Naive thymus-derived CD8-positive, alpha-beta T cell (primary cell): ENCODE measurements at places on chromosomes 5 and 9. TPM values are rescaled to one million over a fixed set of nuclear protein-coding genes. Genes with fewer than 3 reads are reported as not detected.

GRCh38 chr9:110258690-110259091 is 2.4 kb upstream of the TXN start:
- no peak for DNase-seq

DNA sequence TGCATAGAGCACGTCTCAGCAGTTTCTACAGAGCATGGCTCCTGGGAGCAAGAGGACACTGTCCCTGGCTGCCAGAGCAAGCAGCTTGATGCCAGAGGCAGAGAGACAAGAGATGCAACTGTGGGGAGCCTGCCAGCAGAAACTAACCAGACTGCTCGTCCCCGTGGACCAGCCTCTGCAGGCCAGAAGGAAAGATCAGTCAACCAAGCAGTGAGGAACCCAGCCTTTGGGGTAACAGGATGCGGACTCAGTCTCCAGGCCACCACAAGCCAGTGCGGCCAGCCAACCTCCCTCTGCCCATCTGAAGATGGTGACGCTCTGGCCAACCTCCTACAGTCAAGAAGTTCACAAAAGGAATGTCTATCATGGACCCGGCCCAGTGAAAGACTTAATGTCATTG is 3.7 kb downstream of the SURF4 start:
- DNase-seq = no peak

DNA sequence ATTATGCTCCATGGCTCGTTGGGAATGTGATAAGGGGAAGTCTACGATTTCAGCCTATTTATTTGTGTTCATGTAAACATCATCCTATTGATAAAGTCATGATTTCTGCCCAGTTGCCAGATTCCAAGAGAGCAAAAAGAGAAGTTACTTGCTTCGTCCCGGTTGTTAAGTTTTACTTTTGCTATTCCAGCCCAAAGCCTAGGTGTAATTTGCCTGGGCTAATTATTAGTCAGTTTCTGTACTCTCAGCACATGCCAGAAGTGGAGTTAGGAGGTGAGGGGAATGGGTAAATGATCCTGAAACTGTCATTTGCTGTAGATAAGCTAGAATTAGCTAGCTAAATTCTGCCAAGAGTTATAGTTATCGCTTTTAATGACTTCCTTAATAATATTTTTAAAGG is 4.5 kb upstream of the ANKH start:
- DNase-seq = no peak

- no peak for DNase-seq
These were observed 506.7 kb downstream of the CTNND2 start for GRCh38 chr5:11397549-11397948.

GRCh38 chr9:95057101-95057500 is 260.4 kb downstream of the FANCC start:
- no peak for DNase-seq

GRCh38 chr9:18438300-18438925 is 35.5 kb upstream of the ADAMTSL1 start:
- DNase-seq = no peak

DNA sequence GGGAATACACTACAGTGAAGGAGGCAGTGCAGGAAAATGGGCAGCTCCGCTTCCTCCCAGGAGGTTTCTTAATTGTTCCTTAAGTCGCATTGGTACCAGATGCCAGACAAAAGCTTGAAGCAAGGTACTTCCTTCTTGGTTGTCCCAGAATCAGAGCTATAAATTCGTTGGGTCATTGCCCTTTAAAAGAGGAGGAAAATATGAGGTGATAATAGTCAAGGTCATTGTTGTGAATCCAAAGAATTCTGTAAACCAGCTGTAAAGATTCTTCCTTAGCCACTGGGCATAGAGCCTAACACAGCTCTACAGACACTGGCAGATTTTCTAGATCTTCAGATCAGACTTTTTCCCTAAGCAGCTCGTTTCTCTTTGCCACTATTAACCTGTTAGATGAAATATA is 444.1 kb upstream of the TLE4 start:
- DNase-seq = no peak

DNA sequence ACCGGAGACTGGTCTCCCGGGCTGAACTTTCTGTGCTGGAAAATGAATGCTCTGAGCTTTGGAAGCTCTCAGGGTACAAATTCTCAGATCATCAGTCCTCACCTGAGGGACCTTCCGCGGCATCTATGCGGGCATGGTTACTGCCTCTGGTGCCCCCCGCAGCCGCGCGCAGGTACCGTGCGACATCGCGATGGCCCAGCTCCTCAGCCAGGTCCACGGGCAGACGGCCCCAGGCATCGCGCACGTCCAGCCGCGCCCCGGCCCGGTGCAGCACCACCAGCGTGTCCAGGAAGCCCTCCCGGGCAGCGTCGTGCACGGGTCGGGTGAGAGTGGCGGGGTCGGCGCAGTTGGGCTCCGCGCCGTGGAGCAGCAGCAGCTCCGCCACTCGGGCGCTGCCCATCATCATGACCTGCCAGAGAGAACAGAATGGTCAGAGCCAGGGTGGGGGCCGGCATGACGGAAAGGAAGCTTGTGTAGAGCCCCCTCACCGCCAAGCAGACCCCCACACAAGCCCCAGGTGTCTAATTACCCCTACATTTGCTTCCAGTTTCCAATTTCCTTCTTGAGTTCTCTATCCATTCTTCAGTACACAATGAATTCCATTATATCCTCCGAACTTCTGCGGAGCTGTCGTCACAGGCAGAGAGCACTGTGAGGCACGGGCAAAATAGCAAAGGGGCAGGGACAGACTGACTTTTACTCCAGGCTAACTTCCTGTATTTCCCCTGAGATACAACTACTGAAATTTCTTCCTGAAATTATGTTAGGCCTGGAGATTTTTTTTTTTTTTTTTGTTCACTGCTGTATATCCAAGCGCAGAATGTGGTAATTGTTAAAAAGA is 23.2 kb downstream of the CDKN2A start:
- no peak for DNase-seq

GRCh38 chr5:139863361-139863760 is 67.8 kb downstream of the PSD2 start:
- DNase-seq = no peak

DNA sequence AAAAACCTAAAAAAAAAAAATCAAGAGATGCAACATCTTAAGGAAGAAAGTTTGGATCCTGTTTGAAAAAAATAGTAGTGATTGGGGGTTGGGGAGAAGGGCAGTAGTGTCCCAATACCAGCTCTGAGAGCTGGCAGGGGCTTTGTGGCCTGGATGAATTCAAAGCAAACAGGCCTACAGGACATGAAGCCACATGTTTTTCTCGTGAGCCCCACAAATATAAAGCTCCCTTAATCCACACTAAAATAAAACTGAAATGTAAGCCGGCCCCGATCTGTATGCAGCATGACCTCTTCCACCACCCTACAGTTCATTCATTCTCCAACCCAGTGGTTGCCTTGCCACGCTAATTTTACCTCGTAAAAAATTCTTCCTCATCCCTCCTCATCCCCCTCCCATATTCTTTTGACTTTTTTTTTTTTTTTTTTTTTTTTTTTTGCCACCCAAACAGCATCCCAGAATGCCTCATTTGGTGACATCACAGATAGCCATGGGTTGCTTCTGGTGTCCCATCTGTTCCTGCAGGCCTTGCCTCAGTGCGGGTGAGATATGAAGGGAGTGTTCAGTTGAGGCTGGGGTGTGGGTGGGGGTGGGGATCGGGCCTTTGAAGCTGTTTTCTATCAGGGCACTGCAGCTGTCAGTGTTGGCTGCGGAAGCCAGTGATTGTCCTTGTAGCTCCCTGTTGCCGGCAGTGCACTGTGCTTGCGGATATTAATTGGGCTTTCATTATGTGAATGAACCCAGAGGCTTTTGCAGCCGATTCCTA is 81.6 kb upstream of the NFIB start:
- DNase-seq = no peak

DNA sequence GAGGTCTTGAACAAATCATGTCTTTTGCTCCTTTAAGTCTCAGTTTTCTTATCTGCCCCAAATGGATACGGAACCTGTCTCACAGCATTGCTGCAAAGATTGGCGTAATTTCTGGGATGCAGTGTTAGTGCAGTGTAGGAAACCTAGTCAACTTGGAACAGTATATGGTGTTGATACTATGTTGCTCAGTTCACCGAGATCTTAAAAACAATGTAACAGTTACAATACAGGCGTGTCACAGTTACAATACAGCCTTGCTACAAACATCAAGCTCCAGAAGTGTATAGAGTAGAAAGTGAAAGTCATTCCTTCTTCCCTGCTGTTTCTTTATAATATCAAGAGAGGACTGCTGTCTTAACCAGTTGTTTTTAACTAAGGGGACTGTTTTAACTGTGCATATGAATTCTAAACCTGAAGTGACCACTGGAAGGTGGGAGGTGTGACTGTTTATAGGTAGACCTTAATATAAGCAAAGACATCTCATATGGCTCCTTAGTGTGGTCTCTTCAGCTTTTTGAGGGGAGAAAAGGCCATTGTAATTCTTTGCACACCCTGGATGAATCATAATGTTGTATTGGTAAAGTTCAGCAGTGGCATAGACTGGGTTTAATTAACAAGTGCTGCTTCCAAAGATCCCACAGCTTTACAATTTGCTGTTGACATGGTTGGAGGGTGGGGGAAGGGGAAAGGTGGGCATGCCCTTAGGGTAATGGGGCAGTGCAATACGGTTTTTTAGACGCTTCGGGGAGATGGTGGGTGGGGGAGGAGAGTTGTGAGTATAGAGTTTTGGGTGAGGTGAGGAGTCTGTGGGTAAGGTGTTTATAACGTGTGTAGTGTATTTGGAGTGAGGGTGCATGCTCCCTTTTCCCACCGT is 12.9 kb downstream of the PRRC2B start:
- no peak for DNase-seq

GRCh38 chr9:28930766-28931165 is 1357.5 kb upstream of the C9orf72 start:
- DNase-seq = no peak

GRCh38 chr5:86570427-86571083 is 47.2 kb upstream of the COX7C start:
- no peak for DNase-seq

DNA sequence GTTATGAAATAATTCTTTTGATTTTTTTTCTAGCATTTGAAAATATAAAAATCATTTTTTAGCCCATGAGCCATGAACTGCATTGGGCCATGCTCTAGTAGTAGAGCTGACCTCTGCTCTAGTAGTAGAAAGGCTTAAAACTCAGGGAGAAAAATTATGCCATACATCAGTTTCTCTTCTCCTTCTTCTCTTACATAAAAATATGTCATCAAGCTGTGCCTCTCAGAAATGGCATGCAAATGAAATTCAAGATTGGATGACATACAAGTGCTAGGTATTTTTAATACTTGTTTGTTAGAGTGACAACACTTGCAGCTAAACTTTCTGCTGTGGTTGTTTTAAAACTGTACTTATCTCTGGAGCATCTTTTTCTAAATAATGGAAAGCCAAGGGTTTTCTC is 42.1 kb upstream of the TMOD1 start:
- DNase-seq = no peak

- no peak for DNase-seq
These were observed 14.8 kb upstream of the COL5A1 start for GRCh38 chr9:134626571-134627416.

- DNase-seq = no peak
These were observed 4.8 kb downstream of the ARHGEF28 start for GRCh38 chr5:73630765-73631164.

GRCh38 chr5:6370580-6370979 is 7.8 kb downstream of the MED10 start:
- DNase-seq = no peak

GRCh38 chr9:78437296-78437695 is 140.4 kb downstream of the PSAT1 start:
- DNase-seq = no peak

DNA sequence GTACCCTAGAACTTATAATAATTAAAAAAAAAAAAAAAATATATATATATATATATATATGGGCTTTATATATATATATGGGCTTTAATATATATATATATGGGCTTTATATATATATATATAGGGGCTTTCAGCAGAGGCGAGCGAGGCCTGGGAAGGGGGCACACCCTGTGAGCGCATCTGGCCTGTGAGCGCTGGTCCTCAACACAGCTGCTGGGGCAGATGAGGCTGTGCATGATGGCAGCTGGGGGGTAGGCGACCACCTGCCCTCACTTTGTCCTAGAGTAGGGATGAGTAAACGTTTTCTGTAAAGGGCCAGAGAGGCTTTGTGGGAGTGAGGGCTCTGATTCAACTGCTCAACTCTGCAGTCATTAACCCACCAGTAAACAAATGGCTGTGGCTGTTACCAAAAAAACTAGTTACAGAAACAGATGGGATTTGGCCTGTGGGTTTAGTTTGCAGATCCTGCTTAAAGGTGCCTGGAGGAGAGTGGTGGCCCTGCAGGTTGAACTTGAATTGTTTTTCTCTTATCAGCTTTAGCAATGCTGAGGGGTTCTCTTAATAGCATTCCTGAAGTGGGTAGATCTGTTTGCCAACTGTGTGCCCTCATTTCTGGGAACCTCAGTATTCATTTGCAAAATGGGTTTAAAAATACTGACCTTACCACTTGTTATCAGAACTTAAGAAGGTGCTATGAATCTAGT is 88.1 kb upstream of the EPB41L4B start:
- no peak for DNase-seq

GRCh38 chr9:123590499-123590898 is 234.5 kb downstream of the CRB2 start:
- DNase-seq = no peak

DNA sequence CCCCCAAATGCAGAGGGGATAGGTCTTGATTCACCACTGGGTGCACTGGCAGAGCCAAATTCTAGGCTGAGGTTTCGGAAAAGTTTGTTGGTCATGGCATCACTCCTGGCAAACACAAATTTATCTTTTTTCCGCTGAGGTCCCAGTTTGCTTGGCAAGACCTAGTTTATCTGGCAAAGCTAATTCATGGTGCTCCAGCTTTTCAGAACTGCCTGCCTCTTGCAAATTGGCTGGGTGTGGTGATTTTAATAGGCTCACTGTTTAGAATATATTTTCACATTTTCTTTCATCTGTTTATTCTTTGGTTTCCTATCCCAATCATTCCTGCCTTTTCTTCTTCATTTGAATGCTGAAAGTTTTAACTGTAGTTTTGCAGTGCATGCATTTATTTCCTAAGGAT is 50.5 kb upstream of the MAMDC2 start:
- DNase-seq = no peak

GRCh38 chr5:150479416-150479815 is 28.5 kb upstream of the NDST1 start:
- no peak for DNase-seq

GRCh38 chr5:142012792-142013388 is at the start of gene GNPDA1:
GNPDA1 (minus strand) TSS chr5:142013027; CDS start chr5:142012035, 992 bp downstream.
- DNase-seq = peak; percentile 44

DNA sequence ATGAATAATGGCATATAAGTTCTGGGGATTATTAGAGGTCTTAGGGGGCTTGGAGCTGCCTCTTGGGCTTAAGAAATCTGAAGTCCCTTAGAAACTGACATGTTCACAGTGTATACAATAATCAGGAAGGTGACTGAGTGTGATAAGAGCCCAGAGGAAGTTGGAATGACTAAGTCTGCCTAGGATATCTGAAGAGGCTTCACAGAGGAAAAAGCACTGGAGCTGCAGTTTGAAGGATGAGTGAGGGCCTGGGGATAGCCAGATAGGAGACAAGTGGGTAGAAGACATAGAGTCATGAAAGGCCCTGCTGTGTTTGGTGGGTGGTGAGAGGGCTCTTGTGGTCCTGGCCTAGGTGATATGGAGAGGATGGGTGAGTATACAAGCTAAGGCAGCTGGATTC is 8.8 kb downstream of the NEUROG1 start:
- no peak for DNase-seq

GRCh38 chr5:171395042-171395441 is 7.4 kb downstream of the NPM1 start:
- DNase-seq = no peak

The GABRA1 gene
- not detected for polyA plus RNA-seq

The SLIT3 gene
- polyA plus RNA-seq = not detected

The LCP2 gene
- polyA plus RNA-seq = 119 TPM

The LECT2 gene
- polyA plus RNA-seq = not detected

The NDST1 gene
- polyA plus RNA-seq = 0.54 TPM

The GKAP1 gene
- polyA plus RNA-seq = 9.7 TPM

The STK32A gene
- not detected for polyA plus RNA-seq

The IFNK gene
- polyA plus RNA-seq = not detected

The SHISAL2B gene
- polyA plus RNA-seq = not detected
